ENCODE measurements at places on chromosomes 1 and 21.

- DNase-seq: no peak
Measured at GRCh38 chr1:112488141-112488540, 20.6 kb upstream of the WNT2B start.

DNA sequence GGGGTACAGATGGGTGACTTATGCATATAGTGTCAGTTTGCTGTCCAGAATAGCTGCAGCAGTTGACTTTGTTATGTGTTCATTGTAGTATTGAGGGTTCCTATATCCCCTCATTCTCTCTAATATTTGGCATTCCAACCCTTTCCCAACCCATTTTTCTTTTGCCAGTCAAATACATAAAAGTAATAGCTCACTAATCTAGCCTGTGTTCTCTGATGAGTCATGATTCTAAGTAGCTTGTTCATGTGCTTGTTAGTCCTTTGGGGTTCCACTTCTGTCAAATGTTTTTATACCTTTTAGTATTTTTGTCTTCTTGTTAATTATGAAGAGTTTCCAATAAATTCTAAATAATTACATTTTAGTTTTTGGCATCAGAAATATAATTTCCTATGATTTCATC lies 99.2 kb upstream of the MROH9 start:
- DNase-seq: no peak

DNA sequence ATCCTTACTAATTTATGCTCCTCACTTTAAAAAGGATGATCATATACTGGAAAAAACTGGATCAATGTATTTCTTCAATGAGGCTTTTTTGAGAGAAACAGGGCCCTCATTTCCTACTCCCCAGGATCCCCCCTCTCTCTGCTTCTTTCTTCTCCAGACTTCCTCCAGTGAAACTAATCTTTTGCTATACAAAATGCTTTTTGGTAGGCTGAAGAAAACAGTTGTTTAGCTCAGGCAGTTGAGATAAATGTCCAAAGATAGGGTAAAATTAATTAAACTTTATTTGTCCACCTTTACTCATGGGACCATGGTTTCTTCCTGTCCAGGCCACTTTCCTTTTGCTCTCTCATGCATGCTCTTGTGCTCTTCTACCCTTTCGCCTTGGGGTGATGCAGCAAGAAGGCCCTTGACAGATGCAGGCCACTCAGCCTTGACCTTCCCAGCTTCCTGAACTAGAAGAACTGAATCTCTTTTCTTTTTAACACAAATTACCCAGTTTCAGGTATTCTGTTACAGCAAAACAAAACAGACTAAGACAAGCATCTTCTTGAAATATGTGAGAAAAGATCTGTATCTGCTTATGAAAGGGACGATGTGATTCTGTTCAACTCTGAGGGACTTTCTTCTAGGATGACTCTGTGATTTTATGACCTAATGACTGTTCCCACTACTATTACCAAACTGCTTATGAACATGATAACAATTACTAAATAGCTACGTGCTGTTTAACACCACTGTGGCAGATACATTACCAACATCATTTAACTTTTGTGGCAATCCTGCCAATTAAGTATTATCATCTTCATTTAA lies 63.7 kb downstream of the NVL start:
- no peak for DNase-seq

DNA sequence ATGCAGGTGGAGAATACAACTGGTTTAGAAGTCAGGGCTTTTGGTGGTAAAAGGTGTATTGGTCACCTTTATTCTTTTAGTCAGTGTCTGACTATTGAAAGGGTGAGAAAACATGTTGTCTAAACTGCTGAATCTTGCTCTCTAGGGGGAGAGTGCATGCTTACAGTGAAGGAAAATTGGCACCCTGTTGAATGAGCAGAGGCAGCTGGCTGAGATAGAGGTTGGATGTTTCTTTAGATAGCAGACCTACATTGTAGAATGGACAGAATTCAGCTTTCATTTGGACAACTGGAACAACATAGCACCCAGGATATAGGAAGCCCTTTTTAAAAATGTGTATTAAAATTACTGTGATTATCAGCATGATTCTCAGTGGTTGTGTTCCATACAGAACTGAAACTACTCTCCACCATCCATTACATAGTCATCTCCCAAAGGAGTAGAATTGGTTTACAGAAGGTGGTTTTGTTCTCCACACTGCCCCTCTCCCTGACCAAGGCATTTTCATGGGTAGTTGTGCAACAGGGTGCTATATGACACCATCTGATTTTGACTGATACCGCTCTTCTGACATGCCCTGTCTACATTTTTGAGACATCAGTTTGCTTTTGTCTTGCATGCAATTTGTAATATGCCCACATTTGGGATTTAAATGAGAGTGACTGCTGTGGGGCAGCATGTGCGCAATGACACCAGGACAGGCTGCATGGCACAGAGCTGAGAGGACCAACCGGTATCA lies 16.2 kb downstream of the RHOU start:
- no peak for DNase-seq

- no peak for DNase-seq
Measured at GRCh38 chr1:116254776-116255175, 118.3 kb upstream of the ATP1A1 start.

GRCh38 chr1:211024901-211025300 lies 109.0 kb downstream of the KCNH1 start:
- DNase-seq: no peak

DNA sequence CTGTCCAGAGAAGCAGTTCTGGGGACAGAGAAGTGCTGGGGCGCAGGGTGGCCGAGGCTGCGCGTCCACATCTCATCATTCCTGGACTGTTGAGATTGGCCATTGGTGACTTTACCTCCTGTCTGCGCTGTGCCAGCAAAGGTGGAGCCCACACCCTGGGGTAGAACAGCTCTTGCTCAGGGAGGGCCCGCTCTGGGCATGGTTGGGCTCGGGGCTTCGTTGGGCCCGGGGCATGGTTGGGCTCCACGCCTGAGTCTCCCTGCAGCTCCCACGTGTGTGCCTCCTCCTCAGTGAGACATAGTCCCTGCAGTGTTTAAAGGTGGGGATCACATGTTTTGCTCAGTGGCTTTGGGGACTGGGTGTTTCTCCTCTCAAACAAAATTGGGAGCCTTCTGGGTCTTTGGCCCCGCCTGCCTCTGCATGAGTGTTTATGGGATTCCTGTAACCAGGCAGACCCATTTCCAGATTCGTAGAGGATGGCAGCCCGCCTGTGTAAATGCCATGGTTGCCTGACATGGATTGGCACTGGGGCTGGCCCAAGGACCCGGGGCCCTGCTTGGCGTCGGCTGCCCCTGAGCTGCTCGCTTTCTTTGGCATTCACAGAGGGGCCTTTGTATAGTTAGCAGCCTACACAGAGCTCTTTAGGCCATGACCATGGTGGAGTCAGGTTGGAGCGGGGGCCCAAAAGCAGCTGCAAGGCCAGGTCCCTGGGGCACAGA lies 104.6 kb downstream of the TLR5 start:
- DNase-seq: no peak

- no peak for DNase-seq
Measured at GRCh38 chr1:175222296-175222938, 29.8 kb upstream of the KIAA0040 start.

- no peak for DNase-seq
Measured at GRCh38 chr1:217712925-217713597, 81.9 kb downstream of the SPATA17 start.

DNA sequence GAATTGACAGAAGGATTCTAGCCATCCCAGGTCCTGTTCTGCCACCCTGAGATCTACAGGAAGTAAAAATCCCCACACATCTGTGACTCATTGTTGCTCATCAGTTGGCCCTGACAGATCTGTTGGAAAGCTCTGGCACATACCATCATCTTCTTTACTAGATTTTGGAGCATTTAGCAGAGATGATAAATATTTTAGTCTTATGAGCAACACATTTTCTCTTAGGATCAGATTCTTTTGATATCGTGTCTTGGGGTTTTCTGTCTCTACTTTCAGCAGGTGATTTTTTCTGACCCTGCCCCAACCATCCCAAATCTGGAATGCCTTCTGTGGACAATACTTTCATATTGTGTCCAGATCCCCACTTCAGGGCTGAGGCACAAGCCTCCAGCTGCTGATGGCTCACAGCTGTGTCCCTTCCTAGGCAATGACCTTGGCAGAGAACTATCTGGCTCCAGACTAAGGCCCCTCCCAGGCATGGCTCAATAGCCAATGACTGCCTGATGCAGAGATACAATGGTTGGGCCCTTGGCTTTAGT lies 102.8 kb downstream of the GDAP2 start:
- no peak for DNase-seq

DNA sequence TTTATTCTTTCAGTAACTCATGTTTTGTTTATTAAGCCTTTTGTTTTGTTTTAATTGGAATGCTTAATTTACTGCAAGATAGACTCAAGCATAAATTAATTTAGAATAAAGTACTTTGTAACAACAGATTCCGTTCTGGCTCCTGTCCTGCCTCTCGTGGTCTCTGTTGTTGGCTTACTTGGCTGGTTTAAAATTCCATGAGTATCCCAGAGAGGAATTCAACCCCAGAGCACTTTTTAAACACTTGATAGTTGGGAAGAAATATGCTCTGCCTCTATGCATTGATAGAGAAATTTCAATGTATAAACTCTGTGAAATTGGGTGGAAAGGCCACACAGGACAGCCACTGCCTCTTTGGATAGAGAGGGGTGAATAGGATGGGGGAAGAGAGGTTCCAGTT lies 89.7 kb downstream of the ATP5PO start:
- DNase-seq: no peak

DNA sequence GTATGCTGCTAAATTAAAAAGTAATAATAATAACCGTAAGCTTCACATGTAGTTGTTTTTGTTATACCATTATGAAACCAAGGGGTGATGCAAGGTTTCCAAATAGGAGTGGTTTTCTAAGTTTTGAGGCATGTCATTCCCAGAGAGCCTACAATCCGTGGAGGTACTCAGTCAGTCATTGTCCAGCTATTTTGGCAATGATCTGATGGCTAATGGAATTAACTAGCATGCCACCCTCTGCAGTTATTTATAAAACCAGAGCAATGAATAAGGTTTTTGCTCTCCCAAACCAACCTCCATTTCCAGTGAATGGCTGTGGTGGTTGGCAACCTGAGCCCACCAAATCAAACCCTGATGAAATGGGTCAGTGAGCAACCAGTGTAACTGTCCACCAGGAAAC lies 106.4 kb downstream of the TBX15 start:
- DNase-seq: no peak

DNA sequence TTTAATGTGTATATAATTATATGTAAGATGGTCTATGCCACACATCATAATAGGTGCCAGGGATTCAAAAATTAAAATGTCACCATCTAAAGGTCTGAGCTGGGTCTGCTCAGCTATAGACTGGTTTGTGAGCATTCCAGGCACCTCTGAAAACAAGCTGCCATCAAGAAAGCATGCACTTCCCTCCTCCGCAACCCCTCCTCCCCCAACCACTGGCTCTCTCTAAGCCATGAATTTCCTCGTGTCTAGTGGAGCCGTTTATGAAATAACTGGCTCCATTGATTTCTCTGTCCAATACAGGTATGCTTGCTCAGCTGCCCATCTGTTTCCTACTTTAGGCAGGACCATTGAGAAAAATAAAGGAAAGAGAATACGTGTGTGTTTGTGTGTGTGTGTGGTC lies 522.6 kb upstream of the PLXNA2 start:
- DNase-seq: no peak

DNA sequence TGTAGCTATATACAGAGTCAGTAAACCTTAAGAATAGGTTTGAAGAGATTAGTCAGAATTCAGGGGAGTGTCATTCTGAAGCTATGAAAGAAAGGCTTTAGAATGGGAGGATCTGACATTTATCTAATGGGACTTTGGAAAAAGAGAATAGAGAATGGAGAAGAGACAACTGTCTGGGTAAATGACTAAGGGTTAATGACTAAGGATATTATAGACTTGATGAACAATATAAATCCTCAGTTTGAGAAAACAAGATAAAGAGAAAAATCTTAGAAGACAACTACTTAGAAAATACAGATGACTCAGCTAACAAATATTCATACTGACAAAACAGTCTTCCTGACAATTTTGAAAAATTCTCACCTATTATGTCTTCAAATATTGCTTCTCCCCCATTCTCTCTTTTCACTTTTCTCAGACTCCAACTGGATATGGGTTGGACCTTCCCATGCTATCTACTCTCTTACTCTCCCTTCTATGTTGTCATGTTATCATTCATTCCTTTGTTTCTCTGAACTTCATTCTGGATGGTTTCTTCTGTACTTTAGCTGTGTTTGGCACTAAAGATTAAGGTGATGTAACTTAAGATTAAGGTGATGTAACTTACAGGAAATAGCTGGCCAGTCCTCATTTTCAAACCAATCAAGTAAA lies 20.4 kb downstream of the SLC16A1 start:
- DNase-seq: no peak

- DNase-seq: peak; percentile 84
Measured at GRCh38 chr1:156583821-156584622, 4.5 kb downstream of the TTC24 start.

GRCh38 chr1:76868916-76869315 lies 1.6 kb downstream of the ST6GALNAC5 start:
- DNase-seq: peak; percentile 20

DNA sequence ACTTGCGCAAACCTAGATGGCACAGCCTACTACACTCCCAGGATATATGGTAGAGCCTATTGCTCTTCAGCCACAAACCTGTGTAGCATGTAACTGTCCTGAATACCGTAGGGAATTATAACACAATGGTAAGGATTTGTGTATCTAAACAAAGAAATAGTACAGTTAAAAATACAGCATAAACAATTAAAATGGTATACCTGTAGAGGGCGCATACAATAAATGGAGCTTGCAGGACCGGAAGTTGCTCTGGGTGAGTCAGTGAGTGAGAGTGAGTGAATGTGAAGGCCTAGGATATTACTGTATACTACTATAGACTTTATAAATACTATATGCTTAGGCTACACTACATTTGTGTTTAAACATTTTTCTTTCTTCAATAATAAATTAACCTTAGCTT lies 99.3 kb downstream of the PLD5 start:
- DNase-seq: no peak

DNA sequence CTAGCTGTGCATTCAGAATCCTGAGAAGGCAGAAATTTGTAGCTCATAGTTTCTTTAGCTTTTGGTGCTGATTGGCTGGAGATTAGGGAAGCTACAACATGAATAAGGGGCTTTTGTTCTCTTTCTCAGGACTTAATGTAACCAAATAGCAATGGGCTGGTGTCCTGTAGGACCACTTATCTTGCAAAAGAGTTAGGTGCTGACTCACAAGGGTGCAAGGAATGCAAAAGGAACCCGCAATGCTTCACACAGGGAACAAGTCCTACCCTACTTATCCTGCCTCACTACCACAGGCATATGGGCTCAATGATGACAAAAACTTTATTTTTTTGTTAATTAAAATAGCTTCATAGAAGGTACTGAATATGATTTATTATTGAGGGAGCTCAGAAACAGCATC lies 541.5 kb downstream of the AMY1C start:
- no peak for DNase-seq

- no peak for DNase-seq
Measured at GRCh38 chr1:236489710-236490377, 33.9 kb upstream of the LGALS8 start.

GRCh38 chr1:201185527-201186128 lies 5.0 kb upstream of the IGFN1 start:
- no peak for DNase-seq

DNA sequence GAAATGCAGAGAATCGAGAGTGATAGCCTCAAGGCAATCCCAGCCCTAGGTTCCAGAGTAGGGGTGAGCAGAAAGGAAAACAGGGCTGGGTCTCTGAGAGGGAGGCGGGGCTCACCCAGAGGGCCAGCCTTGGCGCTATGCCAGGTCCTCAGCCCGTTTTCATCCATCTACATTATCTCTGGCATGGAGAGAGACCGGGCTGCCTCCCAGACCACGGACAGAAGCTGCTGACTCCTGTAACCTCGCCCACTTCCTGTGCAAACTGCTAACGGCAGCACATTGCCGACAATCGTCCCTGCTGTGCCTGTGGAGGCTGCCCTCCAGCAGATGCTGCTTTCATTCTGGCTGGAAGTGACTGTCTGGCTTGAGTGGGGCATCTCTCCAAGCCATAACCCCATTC lies 569.1 kb downstream of the NPHP4 start:
- no peak for DNase-seq
